ENCODE measurements at places on chromosomes 4 and X.

GRCh38 chrX:80267790-80268189 is 152.5 kb upstream of the TENT5D start:
- DNase-seq: no peak

DNA sequence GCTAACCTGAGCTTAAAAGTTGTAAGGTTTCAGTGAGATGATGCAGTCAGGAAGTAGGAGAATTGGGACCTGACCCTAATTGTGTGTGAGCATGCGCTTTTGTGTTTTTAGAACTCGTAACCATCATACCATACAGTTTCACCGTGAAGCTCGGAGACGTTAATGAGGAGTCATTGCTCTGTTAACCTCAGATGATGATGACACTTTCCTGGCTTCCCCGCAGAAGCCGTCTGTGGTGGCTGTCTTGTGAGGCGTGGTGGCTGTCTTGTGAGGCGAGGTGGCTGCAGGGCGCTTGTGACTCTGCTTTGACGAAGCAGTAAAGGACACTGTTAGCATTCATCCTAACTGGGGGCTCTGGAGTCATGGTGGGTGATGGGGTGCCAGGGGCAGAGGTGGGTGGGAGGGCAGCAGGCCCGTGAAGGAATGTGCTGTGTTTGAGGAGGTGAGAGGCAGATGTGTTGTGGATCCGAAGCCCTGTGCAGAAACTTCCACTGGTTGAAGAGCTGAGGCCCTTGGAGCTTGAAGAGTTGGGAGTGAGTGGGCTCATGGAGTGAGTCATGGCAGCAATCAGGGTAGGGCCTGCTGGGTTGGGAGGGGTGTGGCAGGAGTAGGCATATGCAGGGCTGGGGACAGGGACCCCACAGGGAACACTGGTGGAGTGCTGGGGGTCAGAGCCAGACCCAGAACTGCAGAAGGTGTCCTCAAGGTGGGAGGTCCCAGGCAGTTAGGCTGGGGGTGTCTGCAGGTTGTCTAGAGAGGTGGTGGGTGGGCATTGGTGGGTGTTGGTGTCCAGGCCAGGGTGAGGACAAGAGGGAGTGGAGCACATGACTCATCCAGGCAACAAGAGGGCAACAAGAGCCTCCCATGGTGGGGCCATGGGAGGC is 57.4 kb downstream of the NSD2 start:
- DNase-seq: no peak

GRCh38 chr4:52421811-52422213 is 237.3 kb downstream of the USP46 start:
- no peak for DNase-seq

GRCh38 chrX:94914235-94914634 is 1240.2 kb downstream of the FAM133A start:
- DNase-seq: no peak

- DNase-seq: no peak
Measured at GRCh38 chr4:89000844-89001360, 56.1 kb downstream of the FAM13A start.

DNA sequence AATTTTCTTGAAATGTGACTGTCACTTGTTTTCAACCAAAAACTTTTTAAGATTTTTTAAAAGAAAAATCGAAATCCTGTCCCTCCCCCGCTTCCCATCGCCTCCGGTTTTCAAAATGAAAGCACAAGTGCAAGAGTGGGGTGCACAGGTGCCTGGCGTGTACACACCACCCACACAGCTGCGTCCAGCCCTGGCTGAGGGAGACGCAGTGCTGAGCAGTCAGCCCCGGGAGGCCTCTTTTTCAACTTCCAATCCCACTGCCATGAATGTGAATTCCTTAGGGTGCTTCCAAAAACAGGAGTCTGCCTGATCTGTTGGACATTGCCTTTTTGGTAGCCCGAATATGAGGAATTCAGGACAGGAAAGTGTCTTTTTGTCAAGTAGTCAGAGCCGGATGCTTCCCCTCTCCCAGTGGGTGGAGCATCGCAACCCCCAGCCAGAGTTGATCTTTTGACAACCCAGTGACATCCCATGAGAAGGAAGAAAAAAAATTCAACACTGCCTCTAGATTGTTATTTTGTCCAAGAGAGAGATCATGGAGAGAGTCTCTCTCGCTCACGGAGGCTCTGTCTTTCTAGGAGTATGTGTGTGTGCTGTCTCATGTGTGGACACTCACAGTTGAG is 8.9 kb downstream of the PRRG3 start:
- DNase-seq: no peak

- DNase-seq: no peak
Measured at GRCh38 chrX:47202316-47202715, 8.7 kb downstream of the UBA1 start.

GRCh38 chr4:119525005-119525749 is 103.4 kb downstream of the PDE5A start:
- DNase-seq: no peak

- DNase-seq: no peak
Measured at GRCh38 chr4:78020677-78021076, 36.4 kb upstream of the FRAS1 start.

GRCh38 chrX:10014462-10015354 is 47.5 kb downstream of the CLDN34 start:
- DNase-seq: peak; percentile 86

DNA sequence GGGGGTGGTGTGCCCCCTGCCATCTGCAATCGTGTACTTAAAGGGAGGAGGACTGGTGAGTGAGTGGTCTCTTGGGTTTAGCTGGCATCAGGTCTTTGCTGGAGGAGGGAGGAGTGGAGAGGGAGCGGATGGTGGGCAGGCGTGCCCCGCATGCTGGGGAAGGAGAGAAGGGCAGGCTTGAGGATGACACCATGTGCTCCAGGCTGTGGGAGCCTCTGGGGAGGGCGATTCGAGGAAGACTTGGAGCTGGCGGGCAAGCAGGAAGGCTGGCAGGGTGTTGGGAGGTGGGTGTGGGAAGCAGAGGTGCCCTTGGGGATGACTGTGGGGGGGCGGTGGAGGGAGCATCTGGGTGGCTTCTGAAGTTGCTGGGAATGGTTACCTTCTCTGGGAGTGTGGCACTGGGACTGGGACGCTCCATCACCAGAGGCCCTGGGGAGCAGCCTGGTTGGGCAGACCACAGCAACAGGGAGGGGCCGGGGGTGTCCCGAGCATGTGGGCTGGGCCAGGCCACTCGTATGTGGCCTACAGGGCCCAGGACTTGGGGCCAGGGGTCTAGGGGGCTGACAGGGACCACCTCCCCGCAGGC is 30.8 kb upstream of the AFAP1 start:
- no peak for DNase-seq

DNA sequence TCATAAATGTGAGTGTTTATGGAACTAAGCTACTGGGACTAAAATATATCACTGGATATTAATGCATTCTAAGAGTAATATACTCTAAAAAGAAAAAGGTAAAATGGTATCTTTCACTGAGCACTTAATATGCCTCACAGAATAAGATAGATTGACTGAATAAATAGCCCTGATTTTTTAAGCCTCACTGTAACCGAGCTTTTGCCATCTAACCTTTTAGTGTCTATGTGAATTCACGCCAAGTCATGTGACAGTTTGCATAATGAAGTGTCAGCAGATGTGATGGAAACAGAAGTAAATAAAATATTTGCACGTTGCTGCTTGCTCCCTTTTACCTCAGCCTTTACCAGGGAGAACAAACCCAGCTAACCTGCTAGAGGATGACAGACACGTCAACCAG is 119.7 kb upstream of the NWD2 start:
- DNase-seq: no peak

GRCh38 chr4:63275491-63275890 is 1133.8 kb downstream of the TECRL start:
- DNase-seq: no peak

DNA sequence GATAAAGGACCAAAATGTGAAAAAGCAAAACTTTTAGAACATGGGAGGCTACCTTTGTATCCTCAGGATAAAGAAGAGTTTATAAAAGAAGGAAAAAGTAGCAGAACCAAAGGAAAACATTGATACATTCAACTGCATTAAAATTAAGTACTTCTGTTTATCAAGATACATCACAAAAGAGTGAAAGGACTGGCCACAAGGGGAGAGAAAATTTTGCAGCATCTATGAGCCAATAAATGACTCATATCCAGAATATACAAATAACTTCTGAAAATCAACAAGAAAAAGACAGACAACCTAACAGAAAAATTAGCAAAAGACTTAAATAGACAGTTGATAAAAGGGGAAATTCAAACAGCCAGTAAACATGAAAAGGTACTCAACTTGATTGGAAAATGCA is 177.1 kb downstream of the RBMX2 start:
- no peak for DNase-seq

- DNase-seq: no peak
Measured at GRCh38 chr4:22645481-22646182, 47.1 kb upstream of the GBA3 start.

DNA sequence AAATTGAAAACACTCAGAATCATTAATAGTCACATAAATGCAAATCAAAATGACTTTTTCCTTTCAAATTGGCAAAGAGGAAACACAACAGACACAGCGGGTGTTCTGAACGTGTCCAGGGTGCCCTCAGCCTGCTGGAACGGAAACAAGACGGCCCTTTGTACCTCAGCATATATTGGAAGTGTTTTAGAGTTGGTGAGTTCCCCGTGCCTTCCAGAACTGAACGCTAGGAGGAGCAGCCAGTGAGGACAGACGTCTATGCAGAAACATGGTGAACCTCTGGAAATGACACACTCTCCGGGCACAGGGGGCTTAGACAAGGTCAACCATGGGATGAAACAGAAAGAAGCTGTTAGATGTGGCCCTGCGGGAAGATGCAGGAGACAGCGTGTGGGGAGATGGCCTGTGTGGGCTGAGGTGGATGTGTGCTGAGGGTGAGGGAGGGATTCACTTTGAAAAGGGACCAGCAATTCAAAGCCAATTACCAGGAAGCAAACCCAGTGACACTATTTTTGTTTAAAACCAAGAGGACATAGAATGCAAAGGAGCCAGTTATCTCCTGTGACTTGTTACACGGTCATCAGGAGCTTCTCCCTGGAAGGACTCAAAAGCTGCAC is 40.4 kb downstream of the RNF212 start:
- no peak for DNase-seq

DNA sequence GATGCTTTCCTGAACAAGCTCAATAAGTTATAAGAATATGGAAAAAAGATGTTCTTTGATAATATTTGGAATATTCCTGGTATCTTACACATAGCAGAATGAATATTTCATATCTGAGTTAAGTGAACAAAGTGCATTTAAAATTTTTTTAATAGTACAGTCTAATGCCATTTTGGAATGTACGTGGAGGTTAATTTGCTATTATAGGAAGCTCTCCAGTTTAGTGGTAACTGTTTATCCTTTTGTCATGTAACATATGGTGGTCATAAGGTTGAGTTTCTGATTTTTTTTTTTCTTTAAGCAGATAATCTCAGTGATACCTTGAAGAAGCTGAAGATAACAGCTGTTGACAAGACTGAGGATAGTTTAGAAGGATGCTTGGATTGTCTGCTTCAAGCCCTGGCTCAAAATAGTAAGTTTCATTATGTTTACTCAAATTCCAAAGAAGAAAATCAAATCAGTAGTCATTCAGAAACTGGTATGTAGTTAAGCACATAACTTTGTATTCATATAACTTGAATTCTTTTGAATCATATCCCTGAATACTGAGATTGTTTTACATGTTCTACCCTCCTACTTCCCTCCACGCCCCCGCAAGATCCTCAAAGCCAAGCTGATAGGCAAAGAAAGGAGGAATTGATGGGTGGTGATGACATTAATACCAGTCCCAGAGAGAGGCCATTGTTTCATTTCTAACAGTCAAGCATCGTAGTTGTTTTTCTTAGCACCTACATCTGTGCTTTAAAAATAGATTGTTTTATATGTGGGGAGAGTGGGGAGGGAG is 32.1 kb downstream of the RAP1GDS1 start:
- DNase-seq: no peak

DNA sequence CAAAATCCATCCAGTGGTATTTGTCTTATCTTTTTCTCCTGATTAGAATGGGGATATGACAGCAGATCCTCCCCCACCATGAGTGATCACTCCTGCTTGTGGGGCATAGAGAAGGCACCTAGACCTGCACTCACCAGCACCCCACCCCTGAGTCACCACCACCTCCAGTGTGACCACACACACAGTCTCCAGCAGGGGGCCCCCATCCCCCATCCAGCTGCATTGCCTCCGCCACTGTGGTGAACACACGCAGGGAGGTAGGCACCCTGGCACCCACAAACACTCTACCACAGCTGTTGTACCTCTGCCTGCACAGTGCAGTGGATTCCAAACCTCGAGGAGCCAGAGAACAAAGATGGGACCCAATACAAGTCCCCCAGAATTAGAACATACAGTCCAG is 9.0 kb upstream of the MAGEA8 start:
- DNase-seq: no peak

DNA sequence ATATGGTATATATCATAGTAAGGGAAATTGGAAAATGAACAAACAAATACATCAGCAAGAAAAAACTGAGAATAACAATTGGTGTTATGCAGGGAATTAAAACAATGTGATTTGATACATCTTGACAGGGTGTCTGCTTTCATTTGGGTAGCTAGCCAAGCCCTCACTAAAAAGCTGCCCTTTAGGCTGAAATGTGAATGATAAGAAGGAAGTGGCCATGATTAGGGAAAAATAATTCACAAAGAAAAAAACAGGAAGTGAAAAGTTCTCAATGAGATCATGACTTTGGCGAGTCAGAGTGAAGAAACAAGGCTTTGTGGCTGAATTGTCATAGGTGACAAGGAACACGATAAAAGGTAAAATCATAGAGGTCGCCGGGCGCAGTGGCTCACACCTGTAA is 675.8 kb upstream of the SLIT2 start:
- DNase-seq: no peak

DNA sequence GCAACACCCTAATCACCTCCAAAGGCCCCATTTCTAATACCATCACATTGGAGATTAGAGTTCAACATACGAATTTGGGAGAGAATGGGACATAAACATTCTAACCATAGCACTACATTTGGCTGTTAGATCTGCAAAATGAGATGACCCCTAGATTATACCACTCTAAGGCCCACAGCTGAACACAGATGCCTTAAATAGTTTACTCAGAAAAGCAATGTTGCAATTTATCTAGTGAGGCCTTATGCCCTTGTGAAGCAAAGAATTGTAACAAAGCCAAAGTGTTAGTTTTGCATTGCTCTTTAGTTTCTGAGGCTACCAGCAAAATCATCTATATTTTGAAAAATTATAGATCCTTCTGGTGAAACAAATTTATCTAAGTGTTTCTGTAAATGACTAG is 31.6 kb upstream of the ARHGEF6 start:
- no peak for DNase-seq

- DNase-seq: no peak
Measured at GRCh38 chrX:154648931-154649330, 4.4 kb downstream of the CTAG2 start.

DNA sequence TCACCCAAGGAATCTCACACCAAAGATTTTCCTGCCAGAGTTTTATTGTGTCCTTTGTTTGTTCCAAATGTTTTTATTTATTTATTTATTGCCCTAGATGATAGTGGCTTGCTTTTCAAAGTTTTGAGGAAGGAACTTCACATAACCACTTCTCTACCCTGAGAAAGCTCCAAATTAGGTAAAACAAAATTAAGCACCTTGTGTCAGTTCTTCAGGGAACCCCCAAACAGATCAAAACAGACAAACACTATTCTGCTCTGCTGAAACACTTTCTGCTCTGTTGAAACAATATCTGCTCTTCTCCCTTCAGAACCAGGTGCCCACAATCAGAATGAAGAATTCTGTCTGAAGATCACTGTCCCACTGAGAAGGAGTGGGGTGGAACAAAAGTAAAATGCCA is 16.5 kb upstream of the CYBB start:
- no peak for DNase-seq

All from retina (tissue), 1 donor.